MCF 10A (cell line): ENCODE measurements at places on chromosomes 3 and 15. TPM values are rescaled to one million over a fixed set of nuclear protein-coding genes. Genes with fewer than 3 reads are reported as not detected.

The XXYLT1 gene
- 10.0 and 10.9 TPM in 2 replicates for total RNA-seq

The CP gene
- total RNA-seq = 0.37 TPM in 1 of 2 replicates, not detected in the other

The CRYGS gene
- total RNA-seq = 3.2 and 4.0 TPM in 2 replicates

The GPR87 gene
- total RNA-seq = 41.9 and 51.8 TPM in 2 replicates

The ACKR2 gene
- 0.42 and 0.61 TPM in 2 replicates for total RNA-seq

The CGNL1 gene
- total RNA-seq = 0.05 TPM in 1 of 2 replicates, not detected in the other

The GOLGA6L9 gene
- 4.1 and 5.3 TPM in 2 replicates for total RNA-seq

The SH2D7 gene
- not detected in 2 replicates for total RNA-seq

The GSK3B gene
- total RNA-seq = 71.5 and 73.6 TPM in 2 replicates

The TGM5 gene
- 0.12 TPM in 1 of 2 replicates, not detected in the other for total RNA-seq

The CTXN2 gene
- total RNA-seq = not detected in 2 replicates

The PYGO1 gene
- 3.9 and 5.1 TPM in 2 replicates for total RNA-seq

GRCh38 chr15:64503197-64503596 is 42.8 kb downstream of the ZNF609 start:
- DNase-seq = no peak

DNA sequence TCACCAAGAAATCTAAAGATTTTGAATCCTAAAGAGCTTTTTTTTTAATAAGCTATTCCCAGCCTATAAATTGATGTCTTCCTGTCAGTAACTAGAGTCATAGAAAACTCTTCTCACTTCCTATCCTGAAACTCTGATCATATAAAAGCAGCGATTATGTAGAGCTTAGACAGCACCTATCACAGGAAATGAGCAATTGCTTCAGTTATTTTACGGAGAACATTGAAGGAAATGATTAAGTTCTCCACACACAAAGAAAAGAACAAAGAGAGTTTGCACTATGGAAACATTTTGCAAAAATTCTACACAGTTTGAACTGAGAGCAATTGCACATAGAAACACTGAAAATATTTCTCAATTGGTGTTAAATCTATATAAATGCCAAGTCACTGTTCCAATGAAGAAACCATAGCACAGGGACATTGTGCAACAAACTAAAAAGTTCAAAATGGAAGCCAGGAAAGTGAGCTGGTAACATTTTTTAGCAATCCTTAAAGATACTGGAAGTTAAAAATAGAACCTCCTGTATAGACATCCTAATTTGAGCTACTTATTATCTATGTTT is 291.5 kb upstream of the ARHGEF26 start:
- DNase-seq = peak; percentile 9

GRCh38 chr3:41674449-41674848 is 287.5 kb downstream of the ULK4 start:
- DNase-seq = no peak

DNA sequence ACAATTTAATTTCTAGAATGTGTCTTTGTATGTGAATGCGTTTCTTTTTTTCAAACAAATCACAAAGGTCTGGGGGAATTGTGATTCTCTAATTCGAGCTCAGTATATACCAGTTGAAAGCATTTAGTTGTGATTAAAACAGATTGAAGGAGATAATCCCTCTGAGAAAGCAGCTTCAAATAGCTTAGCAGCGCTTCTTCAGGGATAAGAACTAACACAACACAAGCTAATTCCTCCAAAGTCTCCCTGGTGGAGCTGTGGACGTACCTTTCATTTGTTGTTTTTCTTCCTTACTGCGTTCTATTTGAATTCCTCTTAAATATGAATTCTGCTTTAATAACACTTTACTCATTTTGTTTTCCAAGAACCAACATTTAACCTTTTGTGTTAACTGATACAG is 286.7 kb downstream of the ROBO2 start:
- no peak for DNase-seq

DNA sequence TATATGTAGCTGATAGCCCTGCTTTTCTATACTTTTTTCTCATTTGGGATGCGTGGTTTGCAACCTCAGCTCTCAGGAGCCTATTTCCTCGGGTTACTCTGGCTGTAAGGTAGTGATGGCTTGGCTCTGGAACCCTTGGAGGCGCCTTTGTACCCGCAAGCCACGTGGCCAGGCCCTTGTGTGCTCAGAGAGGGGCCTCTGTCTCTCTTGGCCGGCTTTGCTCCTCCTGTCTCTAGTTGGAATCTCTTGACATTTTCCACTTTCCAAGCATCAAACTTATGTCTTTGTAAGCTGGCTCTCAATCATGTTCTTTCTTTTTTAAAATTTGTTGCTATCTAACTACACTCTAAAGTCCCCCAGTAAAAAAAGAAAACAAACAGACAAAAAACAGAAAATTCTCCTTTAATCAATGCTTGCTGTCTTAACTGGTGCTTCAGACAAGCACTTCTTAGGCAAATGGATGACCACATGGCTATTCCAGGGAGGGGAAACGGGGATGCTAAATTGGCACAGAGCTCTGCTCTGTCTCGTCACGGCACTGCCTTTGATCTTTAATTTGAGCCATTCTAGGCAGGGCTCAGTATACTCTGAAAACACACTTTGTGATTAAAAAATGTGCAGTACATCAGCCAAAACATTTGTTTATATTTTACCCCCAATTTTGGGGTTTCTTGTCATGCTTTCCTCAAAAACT is 180.4 kb upstream of the NR2E3 start:
- no peak for DNase-seq

GRCh38 chr3:185161761-185162160 is 8.9 kb upstream of the C3orf70 start:
- DNase-seq = no peak

DNA sequence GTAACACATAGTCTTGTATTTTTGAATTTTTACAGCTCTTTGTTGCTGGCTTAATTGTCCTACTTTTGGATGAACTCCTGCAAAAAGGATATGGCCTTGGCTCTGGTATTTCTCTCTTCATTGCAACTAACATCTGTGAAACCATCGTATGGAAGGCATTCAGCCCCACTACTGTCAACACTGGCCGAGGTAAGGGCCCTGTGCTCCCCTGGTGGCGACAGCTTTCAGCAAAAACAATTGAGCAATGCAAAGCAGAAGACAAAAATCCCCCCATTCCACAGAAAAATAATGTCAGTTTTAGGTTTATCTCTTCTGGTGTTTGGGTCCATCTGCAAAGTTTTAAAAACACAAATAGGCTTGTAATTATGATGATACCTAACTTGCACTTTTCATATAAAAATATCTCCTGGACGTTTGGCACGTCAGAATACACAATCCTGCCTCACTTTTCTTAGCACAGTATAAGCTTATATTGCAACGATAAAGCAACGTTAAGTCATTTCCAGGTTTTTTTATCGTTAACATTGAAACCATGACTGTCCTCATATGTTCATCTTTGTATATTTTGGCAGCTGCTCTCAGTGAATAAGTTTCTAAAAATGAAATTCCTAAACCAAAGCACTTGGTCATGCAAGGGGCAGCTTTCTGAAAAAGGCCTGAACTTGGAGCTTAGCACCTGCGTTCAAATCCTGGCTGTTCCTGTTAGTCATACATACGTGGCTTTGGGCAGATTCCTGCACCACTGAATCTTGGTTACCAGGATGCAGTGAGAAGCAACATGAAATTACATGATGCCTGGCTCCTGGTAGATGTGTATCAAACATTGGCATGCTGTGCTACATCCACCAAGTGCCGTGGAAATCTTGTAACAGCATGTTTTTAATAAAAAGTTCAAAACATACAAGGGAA is 8.5 kb downstream of the SEC61A1 start:
- DNase-seq = peak; percentile 50

GRCh38 chr3:45207446-45207845 is 18.6 kb downstream of the TMEM158 start:
- no peak for DNase-seq

DNA sequence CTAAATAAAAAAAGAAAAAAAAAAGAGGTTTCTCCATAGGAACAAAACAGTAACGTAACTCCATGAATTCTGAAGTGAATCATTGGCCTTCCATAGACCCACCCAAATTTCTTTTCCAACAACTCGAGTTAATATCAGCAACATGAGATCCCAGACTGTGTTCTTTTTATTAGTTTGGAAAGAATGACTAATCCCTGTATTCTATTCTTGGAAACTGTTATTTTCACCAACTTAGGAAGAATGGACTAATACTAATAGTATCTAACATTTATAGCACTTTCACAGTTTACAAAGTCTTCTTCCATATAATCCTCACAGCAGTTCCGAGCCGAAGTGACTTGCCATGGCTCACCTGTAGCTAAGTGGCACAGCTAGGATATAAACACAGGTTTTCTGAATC is 72.7 kb upstream of the SLC4A7 start:
- DNase-seq = no peak

DNA sequence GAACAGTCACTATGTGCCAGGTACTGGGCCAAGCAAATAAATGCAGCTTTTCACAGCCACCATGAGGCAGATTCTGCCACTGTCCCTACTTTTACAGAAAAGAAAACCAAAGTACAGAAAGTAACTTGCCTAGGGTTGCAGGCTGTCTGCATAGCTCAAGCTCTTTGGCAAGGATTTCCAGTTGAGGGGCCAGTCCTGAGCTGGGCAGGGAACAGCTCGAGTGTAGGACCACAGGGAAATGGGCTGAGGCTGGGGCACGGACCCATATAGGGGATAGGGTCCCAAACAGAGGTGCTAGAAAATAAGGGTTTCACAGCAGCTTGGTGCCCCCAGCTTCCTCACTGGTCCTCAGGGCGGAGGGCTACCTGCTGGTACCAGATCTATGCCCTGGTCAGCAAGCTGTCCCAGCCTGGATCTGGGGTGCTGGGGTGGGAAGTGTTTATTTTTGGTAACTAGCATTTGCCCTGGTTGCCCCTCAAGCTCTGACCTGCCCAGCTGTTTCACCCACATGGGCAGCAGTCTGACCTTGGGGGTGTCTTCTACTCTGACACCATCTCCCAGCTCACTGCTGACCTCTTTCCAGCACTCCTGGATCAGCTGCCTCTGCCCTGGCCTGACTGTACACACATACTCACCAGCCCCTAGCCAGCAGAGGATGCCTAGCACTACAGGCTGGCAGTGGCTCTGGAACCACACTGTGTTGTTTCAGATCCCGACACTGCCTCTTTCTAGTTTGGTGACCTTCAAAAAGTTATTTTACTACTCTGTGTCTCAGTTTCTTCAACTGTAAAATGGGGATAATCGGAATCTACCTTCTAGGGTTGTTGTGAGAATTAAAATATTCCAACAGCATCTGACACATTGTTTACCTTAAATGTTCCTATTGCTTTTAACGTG is 16.2 kb downstream of the MRAS start:
- DNase-seq = no peak

- no peak for DNase-seq
Measured at GRCh38 chr3:143482106-143483088, 362.8 kb downstream of the CHST2 start.

DNA sequence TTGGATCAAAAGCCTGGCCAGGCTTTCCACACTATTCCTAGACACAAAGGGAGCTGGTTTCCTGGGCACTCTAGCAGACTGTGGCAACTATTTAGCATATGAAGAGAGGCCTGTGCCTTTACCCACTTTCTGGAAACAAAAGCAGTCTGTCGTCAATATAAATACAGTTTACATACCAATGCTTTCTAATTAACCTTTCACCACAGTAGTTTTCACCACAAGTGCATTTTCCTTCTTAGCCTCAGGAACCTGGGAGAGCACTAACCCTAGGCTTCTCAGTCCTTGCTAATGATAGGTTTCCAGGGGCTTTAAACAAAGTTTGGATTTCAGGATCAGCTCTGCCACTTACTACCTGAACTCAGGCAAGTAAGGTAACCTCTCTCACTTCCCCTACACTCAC is 499.1 kb downstream of the MAGI1 start:
- no peak for DNase-seq

DNA sequence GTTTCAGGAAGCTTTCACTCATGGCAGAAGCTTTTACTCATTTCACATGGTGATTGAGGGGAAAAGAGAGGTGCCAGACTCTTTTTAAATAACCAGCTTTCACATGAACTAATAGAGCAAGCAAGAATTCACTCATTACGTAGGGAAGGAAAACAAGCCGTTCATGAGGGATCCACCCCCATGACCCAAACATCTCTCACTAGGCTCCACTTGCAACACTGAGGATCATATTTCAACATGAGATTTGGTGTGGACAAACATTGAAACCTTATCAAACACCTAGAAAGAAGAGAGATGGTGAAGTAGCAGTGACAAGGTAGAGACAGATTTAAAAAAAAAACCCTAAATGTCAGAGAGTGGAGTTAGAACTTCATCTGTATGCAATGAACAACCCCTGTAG is 408.6 kb upstream of the PDZRN3 start:
- DNase-seq = no peak

DNA sequence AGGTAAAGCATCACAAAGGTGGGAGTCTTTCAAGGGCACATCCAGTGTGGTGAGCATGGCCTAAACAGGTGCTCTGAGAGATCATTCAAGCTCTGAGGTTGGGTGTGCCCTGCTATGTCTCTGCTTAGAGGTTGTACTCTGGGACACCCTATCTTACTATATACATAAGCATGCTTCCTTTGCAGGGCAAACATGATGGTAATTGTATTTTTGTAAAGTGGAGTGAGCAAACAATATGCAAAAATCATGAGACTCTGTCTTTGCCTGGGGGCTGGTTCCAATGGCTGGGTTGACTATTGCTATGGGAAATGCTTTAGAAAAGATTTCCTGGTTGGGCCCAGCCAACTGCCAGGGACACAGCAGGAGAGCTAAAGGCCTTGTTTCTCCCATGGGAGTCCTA is 315.1 kb upstream of the TLE3 start:
- no peak for DNase-seq

DNA sequence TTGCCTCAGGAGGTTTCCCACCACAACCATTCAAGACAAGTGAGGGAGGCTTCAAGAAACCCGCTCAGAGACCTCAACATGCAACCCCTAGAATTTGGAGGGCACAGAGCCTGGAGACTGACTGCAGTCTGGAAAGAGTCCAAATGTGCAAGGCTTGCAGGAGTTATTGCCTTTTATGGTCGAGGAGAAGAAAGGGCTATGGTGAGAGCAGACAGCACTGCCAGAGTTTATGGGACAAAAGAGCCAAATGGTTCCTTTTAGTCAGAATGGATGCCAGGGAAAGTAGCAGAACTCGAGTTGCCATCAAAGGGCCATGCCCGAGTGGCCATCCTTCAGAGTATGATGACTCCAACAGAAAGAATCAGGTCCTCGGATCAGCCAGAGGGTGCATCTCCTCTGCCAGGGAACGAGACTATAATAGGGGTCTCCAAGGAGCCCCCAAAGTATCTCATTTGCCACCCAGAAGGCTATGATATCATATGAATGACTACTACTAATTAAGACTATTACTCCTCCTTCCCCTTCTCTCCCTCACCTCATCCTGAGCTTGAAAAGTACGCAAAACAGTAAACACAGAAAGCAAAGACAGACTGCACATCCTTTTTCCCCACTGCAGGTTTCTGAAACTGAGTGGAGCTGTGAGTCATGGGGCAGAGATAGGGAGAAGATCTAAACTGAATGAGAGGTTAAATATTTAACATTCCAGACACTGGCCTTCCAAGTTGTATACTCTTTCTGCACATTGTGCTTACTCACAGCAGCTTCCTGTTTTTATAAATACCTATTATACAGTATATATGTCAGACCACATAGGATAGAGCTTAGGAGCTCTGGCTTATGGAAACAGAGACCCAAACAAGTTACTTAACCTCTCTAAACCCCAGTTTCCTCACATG is 33.9 kb upstream of the TMCO5A start:
- peak; percentile 29 for DNase-seq

- no peak for DNase-seq
Measured at GRCh38 chr15:67106764-67107013, 41.3 kb downstream of the SMAD3 start.
